Keratinocyte (primary cell): ENCODE measurements at places on chromosomes 13 and 19.

DNA sequence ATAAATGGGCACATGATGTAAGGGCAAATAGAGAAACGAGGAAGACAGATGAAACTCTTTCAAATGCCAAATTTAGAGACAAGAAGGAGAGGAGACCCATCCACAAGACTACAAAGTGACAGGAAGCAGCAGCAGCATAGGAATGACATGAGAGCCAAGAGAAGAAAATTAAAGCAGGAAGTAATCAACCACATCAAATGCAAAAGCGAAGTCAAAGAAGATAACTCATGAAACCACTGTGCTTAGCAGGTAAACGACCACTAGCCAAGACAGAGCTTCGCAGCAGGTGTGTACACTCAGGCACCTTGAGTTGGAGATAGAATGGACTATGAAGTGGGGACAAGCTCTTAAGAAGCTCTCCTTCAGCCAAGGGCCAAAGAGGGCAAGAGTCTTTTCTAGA is 64.1 kb downstream of the KLF12 start:
- DNase-seq: no peak

- no peak for DNase-seq
These were observed 253.1 kb downstream of the OLFM4 start for GRCh38 chr13:53281677-53282076.

DNA sequence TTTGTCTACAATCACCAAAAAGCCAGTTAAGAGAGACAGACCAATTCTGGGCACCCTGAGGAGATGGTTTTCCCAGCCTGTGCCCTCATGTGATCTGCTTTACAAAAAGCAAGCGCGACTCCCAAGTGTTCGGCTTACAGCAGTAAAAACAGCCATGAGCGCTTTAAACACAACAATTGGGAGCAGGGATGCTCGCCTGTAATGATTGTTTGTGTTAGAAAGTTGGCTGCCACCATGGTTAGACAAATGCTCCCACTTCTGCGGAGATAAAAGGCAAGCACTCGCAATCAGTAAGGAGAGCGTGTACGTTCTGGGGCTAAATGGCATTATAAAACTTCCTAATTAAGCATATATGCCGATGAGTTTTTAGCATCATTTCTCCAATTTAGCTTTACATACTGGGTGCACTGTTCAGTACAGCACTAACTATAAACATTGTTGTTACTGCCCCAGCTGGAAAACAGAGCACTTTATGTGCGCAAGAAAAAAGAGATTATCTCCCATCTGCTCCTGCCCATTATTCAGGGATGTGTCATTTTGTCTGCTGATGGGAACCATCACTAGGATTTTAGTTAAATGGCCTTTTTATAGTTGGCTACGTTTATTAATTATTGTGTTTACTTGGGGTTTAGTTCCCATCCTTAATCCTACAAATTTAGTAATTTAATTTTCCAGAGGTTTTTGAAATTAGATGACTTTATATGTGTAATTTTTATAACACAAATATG is 309.3 kb upstream of the MAB21L1 start:
- no peak for DNase-seq

DNA sequence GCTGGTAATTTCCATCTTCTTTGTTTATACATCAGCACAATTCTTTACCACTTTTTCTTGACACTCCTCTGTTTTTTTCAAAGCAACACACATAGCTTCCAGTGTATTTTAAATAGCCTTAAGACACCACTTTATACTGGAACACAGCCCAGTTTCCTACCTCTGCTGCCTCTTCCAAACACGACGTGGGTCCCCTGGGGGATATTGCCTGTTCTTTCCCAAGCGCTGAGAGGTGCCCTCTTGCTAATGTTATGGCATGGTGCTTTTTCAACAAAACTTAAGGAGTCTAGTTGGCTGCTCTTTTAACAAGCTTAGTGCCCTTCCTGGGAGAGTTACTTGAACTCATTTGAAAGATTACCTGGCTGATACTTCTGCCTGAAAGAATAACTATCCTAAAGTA is 112.7 kb downstream of the OLFM4 start:
- DNase-seq: no peak

- DNase-seq: peak; percentile 80
These were observed 6.2 kb downstream of the SYT5 start for GRCh38 chr19:55173714-55174409.
